ENCODE measurements at places on chromosomes 11 and 22. TPM values are rescaled to one million over a fixed set of nuclear protein-coding genes. Genes with fewer than 3 reads are reported as not detected.

The LGR4 gene
- 8.3 TPM for total RNA-seq

The SIAE gene
- total RNA-seq: 30.8 TPM

The FAM180B gene
- not detected for total RNA-seq

The RAPSN gene
- total RNA-seq: 0.17 TPM

The GLYAT gene
- total RNA-seq: not detected

The DBX1 gene
- not detected for total RNA-seq

The TMEM151A gene
- 0.66 TPM for total RNA-seq

The CELSR1 gene
- 0.73 TPM for total RNA-seq

The C11orf97 gene
- not detected for total RNA-seq

The VPREB1 gene
- total RNA-seq: not detected

The CHEK2 gene
- 26.0 TPM for total RNA-seq

The IL10RA gene
- total RNA-seq: not detected

The SCGB1A1 gene
- not detected for total RNA-seq

The NXPE2 gene
- under 0.01 TPM for total RNA-seq

The KLHL35 gene
- total RNA-seq: 3.3 TPM

The NLRP6 gene
- not detected for total RNA-seq

The BRSK2 gene
- total RNA-seq: 0.99 TPM

The MRGPRX4 gene
- not detected for total RNA-seq

The PRRG4 gene
- total RNA-seq: 0.15 TPM

The OSBP2 gene
- 1.3 TPM for total RNA-seq

The MPPED2 gene
- total RNA-seq: 0.44 TPM

The LRRC75B gene
- total RNA-seq: 13.9 TPM

The FLRT1 gene
- 0.50 TPM for total RNA-seq

The POTEH gene
- total RNA-seq: not detected

The MFNG gene
- 1.5 TPM for total RNA-seq

The PLA2G3 gene
- total RNA-seq: 0.15 TPM

The TRIM29 gene
- total RNA-seq: 0.17 TPM

The DENND6B gene
- total RNA-seq: 6.8 TPM

Data from smooth muscle cell of trachea (primary cell).